ENCODE measurements at places on chromosomes 7 and 10. TPM values are rescaled to one million over a fixed set of nuclear protein-coding genes. Genes with fewer than 3 reads are reported as not detected.

Gene COBL
- polyA plus RNA-seq, result 5.6 TPM

Gene IKZF1
- 2.9 TPM for polyA plus RNA-seq

Gene ASAH2
- 2.5 TPM for polyA plus RNA-seq

Gene CALML5
- not detected for polyA plus RNA-seq

Gene C10orf90
- 3.0 TPM for polyA plus RNA-seq

Gene MYOF
- polyA plus RNA-seq, result 11.8 TPM

Gene PRLHR
- 0.53 TPM for polyA plus RNA-seq

Gene GSAP
- 16.0 TPM for polyA plus RNA-seq

Gene FAM221A
- 20.6 TPM for polyA plus RNA-seq

Gene NPFFR1
- 1.5 TPM for polyA plus RNA-seq

Gene LDB1
- 102 TPM for polyA plus RNA-seq

Gene ATOH7
- polyA plus RNA-seq, result 0.99 TPM

Gene STEAP1B
- 2.4 TPM for polyA plus RNA-seq

Gene NME8
- not detected for polyA plus RNA-seq

Gene ANKRD61
- polyA plus RNA-seq, result 0.74 TPM

Gene ZNF365
- polyA plus RNA-seq, result 20.5 TPM

Gene LEP
- polyA plus RNA-seq, result not detected

Gene DKK1
- 8.6 TPM for polyA plus RNA-seq

Gene METTL27
- polyA plus RNA-seq, result 0.49 TPM

Gene IL6
- polyA plus RNA-seq, result 0.41 TPM

Gene ITIH5
- polyA plus RNA-seq, result 53.3 TPM

Gene ARHGEF5
- polyA plus RNA-seq, result 3.2 TPM

Measured in spinal cord (tissue), 10 donors.